Stimulated activated CD8-positive, alpha-beta memory T cell treated with anti-CD3 and anti-CD28 coated beads, Interleukin-4, amount 100 ng/mL, for 1 hour (primary cell): ENCODE measurements at places on chromosomes 6 and 20.

DNA sequence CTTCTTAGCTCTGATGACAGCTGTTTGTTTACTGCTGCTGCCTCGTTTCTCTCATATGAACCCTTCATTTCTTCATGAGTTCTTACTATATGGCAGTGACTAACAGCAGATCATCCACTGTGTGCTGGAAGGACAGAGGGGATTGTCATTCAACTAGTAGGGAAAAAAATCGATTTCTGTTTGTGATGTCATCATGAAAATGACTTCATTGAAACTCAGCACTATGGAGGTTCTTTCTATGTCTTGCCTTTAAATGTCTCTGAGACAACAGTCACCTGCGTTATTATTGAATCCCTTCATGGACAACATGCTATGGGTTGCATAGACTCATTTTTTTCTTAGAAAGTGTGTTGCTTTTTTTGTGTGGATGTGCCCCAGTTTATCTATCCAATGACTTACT, 394.4 kb downstream of the DOK5 start:
- no peak for DNase-seq

- no peak for DNase-seq
Observed at GRCh38 chr20:52820641-52821292, 151.4 kb upstream of the TSHZ2 start.

DNA sequence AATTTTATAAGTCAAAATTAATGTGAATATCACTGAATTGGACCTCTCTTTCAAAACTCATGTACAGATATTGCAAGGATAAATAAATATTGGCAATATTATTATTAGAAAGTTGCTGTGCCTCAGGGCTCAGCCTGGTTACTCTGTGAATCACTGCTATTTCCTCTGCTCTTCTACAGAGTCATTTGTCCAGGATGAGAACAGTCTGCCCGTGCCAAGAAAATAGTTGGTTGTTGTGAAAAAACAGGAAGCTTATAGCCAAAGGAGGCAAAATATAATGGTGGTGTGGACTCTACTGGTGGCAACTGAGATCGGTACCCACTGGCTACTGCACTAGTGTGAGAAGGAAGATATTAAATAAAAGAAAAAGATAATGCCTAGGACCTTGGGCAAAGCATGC, 93.6 kb downstream of the RIMS1 start:
- DNase-seq = no peak

GRCh38 chr6:82415820-82416219, 52.2 kb downstream of the TPBG start:
- DNase-seq = no peak

GRCh38 chr6:84707171-84707570, 57.2 kb downstream of the TBX18 start:
- DNase-seq = no peak

GRCh38 chr6:21375151-21376116, 218.1 kb upstream of the SOX4 start:
- DNase-seq = no peak

DNA sequence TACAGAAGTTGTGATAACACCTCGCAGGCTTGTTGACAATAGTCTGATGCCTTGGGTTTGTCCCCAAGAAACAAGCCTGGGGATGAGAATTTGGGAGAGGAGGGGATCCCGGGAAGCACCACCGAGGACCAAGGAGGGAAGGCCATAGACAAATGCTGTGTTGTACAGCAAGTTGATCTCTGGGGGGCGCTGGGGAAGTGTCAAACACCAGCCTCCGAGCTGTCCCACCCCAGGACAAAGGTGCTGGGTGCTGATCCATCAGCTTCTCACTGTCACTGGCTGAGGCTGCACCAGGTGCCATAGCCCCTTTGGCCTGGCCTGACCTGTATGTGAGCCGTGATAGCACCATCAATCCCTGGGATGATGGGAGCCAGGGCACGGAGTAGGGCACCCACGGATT, 64.0 kb downstream of the SYNDIG1 start:
- no peak for DNase-seq

DNA sequence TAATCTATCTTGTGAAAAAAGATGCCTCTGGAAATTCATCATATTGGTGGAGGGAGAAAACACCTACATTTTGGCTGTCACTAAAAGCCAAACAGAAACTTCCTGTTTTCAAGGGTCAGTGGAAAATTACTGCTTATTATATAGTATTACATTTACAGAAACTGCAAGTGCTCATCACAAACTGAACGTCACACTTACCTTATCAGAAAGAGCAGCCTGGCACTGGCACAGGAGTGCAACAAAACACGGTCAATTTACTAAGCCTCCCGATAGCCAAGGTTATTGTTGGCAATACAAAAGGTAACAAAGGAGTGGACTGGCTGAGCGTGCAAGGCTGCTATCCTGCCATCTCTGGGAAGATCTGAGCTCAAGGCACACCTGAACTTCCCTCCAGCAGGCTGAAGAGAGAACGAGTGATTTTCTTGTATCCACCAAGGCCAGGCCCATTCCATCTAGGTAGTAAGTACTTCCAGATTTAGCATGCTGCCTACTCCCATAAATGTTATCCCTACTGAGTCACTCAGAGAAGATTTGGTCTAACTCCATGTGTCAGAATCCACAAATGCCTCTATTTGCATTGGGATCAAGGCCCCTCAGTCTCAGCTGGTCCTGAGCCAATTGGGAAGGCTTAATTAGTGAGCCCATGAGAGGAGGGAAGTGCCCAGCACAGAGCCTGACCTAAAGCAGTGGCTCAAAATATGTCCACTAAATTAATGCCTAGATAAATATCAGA, 399.8 kb downstream of the BTBD9 start:
- DNase-seq = no peak

GRCh38 chr20:37567671-37568588, 40.3 kb upstream of the BLCAP start:
- no peak for DNase-seq

DNA sequence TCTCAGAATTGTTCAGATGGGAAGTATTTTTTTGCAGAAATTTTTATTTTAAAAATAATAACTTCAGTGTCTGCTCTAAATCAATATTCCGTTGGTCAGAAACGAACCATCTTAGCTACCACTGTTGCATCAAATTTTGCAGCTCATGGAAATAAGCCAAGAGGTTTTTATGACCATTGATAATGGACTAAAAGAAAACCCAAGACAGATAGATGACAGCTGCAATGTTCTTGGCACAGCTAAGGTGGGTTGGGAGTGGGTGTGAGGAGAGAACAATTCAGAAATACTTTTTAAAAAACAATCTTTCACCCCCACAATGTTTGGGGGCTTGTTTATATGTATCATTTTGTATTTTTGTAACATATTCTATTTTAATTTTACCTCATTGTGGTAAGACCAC, 121.1 kb downstream of the PDE7B start:
- no peak for DNase-seq

DNA sequence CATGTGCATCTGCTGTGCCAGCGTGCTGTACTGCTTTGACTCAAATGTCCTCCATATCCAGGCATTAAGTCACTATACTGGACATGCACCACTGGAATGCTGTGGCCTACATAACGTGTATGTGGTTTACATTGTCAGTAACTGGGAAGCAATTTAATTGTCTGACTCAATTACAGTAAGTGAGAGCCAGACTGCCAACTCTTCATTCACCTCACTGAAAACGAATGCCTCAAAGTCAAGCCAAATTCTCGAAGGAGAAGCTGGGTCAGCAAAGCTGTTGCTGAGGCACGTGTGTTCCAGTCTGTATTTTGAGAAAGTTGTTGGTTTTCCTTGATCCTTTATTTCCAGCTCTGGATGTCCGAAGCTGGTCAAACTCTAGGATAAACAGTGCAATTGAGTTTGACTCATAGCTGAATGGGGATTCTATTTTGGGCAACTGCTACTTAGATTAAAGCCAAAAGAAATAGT, 534.3 kb downstream of the COL12A1 start:
- DNase-seq = no peak

DNA sequence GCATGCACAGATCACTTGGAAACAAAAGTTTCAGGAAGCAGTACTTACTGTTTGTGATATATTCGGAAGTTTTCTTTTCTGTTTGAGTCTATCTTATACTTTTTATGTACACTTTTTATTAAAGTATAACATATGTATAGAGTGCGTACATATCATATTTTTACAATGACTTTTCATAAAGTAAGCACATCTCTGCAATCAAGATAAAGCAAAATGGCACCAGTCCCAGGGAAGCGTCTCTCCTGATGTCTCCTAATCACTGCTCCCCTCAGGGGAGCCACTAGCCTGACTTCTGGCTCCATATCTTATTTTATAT, 26.3 kb downstream of the CDS2 start:
- no peak for DNase-seq

- no peak for DNase-seq
Observed at GRCh38 chr20:46434597-46434996, 28.2 kb upstream of the ELMO2 start.

- no peak for DNase-seq
Observed at GRCh38 chr6:121382467-121383121, 48.3 kb upstream of the TBC1D32 start.

DNA sequence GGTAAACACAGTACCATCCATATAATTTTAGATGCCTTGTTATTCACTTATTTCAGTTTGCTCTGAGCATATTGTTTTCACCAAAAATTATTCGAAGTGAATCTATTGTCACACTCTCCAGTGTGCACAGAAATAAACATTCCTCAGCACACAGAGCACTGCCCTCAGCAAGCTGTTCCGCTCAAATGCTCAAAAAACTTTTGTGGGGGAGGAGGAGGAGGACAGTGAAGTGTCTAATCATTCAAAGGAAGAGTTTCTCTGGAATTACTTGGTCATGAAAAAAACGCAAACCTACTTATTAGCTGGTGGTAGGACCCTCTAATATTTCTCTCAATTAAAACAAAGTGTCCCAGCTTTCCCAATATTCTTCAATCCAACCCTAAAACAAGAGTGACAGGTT, 88.3 kb downstream of the DTNBP1 start:
- DNase-seq = no peak
